8988T (cell line): ENCODE measurements at places on chromosomes 6 and 20.

GRCh38 chr20:4109307-4109940 is 94.1 kb upstream of the RNF24 start:
- no peak for DNase-seq

GRCh38 chr6:89944826-89945407 is 50.6 kb downstream of the GJA10 start:
- no peak for DNase-seq

- no peak for DNase-seq
Observed at GRCh38 chr20:58923117-58923712, 57.8 kb upstream of the NELFCD start.

GRCh38 chr6:154865291-154865690 is 129.8 kb upstream of the TIAM2 start:
- DNase-seq, result no peak

DNA sequence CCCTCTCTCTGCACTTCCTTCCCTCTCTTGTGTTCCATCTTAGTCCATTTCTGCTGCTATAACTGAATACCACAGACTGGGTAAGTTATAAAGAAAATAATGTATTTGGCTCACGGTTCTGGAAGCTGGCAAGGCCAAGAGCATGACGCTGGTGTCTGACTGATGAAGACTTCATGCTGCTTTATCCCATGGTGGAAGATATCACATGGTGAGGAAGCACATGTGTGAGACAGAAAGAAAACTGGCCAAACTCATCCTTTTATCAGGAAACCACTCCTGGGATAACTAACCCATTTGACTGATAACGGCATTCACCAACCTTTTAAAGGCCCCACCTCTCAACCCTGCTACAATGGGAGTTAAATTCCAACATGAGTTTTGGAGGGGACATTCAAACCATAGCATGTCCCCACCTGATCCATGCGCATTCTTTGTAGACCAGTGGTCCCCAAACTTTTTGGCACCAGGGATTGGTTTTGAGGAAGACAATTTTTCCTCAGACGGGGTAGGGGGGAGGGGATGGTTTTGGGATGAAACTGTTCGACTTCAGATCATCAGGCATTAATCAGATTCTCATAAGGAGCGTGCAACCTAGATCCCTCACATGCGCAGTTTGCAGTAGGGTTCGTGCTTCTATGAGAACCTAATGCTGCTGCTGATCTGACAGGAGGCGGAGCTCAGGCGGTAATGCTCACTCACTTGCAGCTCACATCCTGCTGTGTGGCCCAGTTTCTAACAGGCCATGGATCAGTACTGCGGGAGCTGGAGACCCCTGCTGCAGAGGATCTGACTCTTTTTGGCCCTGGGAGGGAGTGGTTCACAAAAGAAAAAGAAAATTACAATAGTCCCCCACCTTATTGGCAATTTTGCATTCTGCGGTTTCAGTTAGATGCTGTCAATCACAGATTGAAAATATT is 71.7 kb upstream of the RNF24 start:
- no peak for DNase-seq

- no peak for DNase-seq
Observed at GRCh38 chr6:6319952-6320811, at the start of gene F13A1. TSS of gene F13A1 (minus strand) at chr6:6320662. CDS start at chr6:6318664, 1,998 bp downstream.
